ENCODE measurements at places on chromosomes 2 and 18. TPM values are rescaled to one million over a fixed set of nuclear protein-coding genes. Genes with fewer than 3 reads are reported as not detected.

ABCB11 gene
- 0.63 TPM for total RNA-seq

AMER3 gene
- not detected for total RNA-seq

CPLX4 gene
- not detected for total RNA-seq

ZAP70 gene
- 6.3 TPM for total RNA-seq

TUBA3D gene
- total RNA-seq, result not detected

ZNF385B gene
- 2.3 TPM for total RNA-seq

GRHL1 gene
- total RNA-seq, result 4.2 TPM

CYS1 gene
- total RNA-seq, result 11.4 TPM

SIX3 gene
- total RNA-seq, result 0.90 TPM

METAP1D gene
- 14.1 TPM for total RNA-seq

DNA sequence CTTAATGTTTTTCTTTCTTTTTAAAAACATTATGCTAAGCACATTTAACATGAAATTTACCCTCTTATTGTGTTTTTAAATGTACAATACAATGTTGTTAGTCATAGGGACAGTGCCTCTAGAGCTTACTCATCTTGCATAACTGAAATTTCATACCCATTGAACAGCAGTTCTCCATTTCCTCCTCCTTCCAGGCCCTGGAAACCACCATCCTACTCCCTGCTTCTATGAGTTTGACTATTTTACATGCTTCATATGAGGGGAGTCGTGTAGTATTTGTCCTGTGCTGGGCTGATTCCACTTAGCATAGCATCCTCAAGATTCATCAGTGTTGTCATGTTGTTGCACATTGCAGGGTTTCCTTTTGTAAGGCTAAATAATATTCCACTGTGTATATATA lies 92.6 kb downstream of the SPATS2L start:
- no peaks in the 10 kb centered on the region for H3K36me3 ChIP-seq
- no peak overlapping the region for H3K27ac ChIP-seq
- H3K4me3 ChIP-seq, result no peak overlapping the region
- DNase-seq, result no peak
- no peaks in the 10 kb centered on the region for H3K27me3 ChIP-seq

DNA sequence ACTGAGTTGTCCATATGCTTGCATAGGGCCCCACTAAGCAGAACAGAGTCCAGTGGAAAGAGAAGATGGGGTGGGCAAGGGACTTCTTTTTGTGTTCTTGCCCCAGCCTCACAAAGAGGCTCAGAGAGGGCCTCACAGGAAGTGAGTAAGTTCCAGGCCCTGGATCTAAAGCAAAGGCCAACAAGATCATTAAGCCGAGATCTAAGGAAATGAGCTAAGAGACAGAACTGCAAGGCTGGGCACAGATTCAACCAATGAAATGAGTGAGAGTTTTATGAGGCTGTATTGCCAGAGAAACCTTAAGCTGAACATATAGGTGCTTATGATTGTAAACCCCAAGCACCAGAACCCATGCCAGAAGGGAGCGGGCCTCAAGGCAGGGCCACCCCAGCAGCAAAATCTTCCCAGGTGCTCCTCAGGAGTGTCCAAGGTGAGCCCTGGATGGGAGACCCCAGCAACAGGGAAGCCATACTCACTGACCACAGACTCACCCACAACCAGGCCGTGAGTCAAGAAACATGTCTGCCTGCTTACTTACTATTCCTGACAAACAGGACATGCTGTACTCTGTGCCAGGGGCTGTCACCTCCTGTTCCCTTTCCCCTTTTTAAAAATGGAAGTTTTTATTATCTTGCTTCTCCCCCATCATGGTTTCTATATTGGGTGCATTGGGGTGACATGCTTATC lies 40.2 kb downstream of the SLC14A1 start:
- H3K4me3 ChIP-seq, result no peak overlapping the region
- no peaks in the 10 kb centered on the region for H3K4me1 ChIP-seq

DNA sequence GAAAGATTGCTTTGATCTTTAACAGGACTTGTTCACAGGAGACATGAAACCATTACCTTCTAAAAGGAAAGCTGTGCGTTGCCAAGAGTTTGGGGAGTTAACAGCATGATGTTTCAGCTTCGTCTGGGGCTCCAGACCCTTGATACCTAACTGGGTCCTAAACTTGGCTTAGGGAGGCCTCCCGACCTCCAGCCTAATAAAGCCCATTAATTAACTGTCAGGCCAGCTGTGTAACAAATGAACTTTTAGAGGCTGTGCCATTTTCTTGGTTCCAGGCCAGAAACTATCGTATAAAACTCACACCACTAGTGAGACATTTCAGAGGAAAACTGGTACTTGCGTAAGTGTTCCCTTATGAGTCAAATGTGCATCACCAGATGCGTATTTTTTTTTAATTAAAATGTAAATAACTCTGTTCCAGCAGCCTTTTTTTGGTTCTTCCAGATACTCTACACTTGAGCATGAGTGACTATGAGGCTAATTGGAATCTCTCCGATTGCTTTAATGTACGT lies 236.5 kb downstream of the BCL2 start:
- no peaks in the 10 kb centered on the region for H3K27me3 ChIP-seq
- DNase-seq, result no peak
- H3K27ac ChIP-seq, result no peak overlapping the region

DNA sequence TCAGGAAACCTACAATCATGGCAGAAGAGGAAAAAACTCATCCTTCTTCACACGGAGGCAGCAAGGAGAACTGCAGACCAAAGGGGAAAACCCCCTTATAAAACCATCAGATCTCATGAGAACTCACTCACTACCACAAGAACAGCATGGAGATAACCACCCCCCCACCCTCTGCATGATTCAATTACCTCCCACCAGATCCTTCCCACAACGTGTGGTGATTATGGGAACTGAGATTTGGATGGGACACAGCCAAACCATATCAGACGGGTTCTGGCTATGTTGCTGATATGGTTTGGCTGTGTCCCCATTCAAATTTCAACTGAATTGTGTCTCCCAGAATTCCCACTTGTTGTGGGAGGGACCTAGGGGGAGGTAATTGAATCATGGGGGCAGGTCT lies 28.7 kb upstream of the CCDC150 start:
- H3K36me3 ChIP-seq, result no peaks in the 10 kb centered on the region
- H3K27me3 ChIP-seq, result no peaks in the 10 kb centered on the region
- no peak overlapping the region for H3K4me3 ChIP-seq
- H3K4me1 ChIP-seq, result no peaks in the 10 kb centered on the region

DNA sequence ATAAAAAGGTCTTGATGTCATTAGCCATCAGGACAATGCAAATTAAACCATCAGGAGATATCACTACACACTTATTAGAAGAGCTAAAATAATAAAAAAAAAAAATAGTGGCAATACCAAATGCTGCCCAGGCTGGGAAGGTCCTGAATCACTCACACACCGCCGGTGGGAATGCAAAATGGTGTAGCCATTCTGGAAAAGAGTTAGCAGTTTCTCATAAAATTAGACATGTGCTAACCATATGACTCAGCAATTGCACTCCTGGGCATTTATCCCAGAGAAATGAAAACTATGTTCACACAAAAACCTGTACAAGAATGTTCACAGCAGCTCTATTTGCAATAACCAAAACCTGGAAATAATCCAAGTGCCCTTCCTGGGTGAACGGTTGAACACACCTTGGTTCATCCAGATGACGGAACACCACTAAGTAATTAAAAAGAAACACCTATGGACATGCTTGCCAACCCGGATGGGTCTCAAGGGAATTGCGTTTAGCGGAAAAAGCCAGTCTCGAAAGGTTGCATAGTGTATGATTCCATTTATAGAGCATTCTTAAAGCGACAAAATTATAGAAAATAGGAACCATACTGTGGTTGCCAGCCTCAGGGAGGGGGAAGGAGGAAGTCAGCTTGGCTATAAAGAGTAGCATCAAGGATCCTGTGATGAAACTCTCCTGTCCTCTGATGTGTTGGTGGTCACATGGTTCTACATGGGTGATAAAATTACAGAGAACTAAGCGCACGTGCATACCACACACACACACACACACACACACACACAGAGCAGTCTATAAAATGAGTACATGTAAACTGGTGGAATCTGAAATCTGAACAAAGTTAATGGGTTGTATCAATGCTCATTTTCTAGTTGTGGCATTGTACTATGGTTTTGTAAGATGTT lies 4.6 kb downstream of the MBP start:
- peaks cover 18% of the 10 kb centered on the region for H3K27me3 ChIP-seq
- no peak overlapping the region for H3K4me3 ChIP-seq
- peaks cover 42% of the 10 kb centered on the region for H3K4me1 ChIP-seq
- no peaks in the 10 kb centered on the region for H3K36me3 ChIP-seq
- no peak overlapping the region for H3K27ac ChIP-seq

GRCh38 chr18:53698907-53699306 lies 525.6 kb downstream of the MBD2 start:
- H3K4me3 ChIP-seq, result no peak overlapping the region
- no peaks in the 10 kb centered on the region for H3K36me3 ChIP-seq
- H3K27ac ChIP-seq, result no peak overlapping the region
- H3K27me3 ChIP-seq, result no peaks in the 10 kb centered on the region
- no peak for DNase-seq

- no peak overlapping the region for H3K4me3 ChIP-seq
- no peaks in the 10 kb centered on the region for H3K27me3 ChIP-seq
- H3K4me1 ChIP-seq, result no peaks in the 10 kb centered on the region
- no peaks in the 10 kb centered on the region for H3K36me3 ChIP-seq
Measured at GRCh38 chr2:183010112-183010511, 28.1 kb downstream of the NCKAP1 start.

- H3K4me1 ChIP-seq, result no peaks in the 10 kb centered on the region
- H3K27me3 ChIP-seq, result no peaks in the 10 kb centered on the region
- H3K27ac ChIP-seq, result no peak overlapping the region
- DNase-seq, result no peak
Measured at GRCh38 chr2:118493213-118493612, 354.2 kb downstream of the EN1 start.

DNA sequence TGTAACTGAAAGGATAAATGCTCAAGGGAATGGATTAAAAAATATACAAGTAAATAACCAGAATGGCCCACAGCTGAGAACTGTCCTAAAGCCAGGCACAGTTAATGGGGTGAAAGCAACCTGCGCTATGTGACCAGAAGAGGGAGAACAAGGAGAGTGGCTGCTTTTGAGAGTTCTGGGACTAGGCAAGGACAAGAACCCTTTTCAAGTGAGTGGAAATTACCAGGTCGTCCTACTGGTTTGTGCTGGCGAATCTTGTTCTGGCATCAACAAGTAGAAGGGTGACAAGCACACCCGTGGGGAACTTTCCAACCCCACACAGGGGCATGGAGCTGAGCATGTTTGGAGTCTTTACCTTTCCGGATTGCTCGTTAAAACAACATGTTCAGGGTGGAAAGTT lies 82.8 kb downstream of the TMEM17 start:
- no peaks in the 10 kb centered on the region for H3K4me1 ChIP-seq
- H3K27ac ChIP-seq, result no peak overlapping the region
- H3K27me3 ChIP-seq, result no peaks in the 10 kb centered on the region
- H3K4me3 ChIP-seq, result no peak overlapping the region
- no peaks in the 10 kb centered on the region for H3K36me3 ChIP-seq
- DNase-seq, result no peak

- no peaks in the 10 kb centered on the region for H3K4me1 ChIP-seq
- no peak for DNase-seq
- H3K27me3 ChIP-seq, result no peaks in the 10 kb centered on the region
- H3K36me3 ChIP-seq, result no peaks in the 10 kb centered on the region
- no peak overlapping the region for H3K4me3 ChIP-seq
Measured at GRCh38 chr2:238776003-238776760, 71.7 kb upstream of the TWIST2 start.

DNA sequence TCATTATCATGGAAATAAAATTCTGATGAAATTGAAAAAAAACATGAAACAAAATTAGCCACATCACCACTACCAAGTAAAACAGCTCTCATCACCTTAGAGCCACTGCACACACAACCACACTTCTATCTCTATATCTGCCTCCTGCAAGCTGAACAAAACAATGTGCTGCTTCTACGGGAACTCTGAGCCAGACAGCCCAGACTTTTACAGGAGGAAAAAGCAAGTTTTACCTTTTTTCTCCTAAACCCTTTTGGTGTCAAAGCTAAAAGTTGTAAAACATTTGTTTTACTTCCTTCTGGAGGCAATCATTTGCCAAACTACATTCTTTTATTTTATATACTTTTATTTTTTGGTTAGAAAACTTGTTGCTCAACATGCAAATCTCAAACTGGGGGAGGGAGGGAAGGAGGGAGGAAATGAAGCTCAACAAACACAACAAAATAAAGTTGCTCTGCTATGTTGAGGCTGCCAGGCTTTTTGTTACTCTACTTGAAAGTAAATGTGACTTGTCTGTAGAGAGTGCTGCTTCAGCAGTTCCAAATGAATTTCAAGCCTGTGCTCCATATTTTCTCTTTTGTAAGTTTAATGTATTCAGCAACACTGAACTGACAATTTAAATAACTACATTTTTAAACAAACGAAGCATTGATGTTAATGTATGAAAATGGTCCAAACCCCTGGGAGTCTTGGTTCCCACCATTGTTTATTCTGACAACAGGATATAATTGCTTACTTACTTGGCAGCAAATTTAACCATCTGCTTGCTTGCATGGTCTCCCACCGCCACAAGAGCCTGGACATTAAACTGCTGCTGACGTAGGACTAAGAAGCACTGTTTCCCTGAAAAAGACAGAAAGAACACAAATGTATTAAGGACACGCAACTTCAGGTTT lies 24.5 kb downstream of the DARS1 start:
- H3K36me3 ChIP-seq, result no peaks in the 10 kb centered on the region
- H3K4me3 ChIP-seq, result no peak overlapping the region
- peak overlapping the region; percentile 7 for H3K27ac ChIP-seq
- DNase-seq, result no peak
- H3K4me1 ChIP-seq, result no peaks in the 10 kb centered on the region

DNA sequence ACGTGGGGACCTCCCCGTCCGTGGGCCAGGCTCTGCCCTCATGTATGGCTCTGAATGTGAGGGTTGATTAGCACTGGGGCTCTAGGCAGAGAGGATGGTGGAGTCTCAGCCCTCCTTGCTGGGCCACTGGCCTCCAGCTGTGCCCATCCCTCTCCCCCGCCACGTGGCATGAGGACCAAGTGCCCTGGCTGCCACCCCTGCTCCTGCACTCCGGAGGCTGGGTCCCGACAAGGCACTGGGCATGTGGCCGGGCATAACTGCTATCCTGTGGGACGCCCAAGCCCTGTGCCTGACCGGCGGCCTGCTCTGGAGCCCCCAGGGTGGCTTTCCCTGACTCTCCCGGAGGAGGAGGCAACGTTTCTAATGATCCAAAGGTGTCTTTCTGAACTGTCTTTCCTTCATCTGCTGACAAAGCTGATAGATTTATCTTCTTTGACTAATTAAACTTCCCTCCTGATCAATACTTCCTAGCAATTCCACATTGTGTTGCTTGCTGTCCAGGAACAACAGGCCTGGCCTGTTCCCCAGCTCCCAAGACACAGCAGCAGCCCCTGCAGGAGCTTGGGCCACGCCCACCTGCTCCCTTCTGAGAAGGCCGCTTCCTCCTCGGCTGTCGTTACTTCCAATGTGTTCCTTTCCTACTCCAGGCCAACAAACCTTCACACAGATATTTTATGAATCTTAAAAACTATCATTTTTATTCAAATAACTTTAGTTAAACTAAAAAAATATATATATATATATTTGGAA lies 132.0 kb downstream of the SNTG2 start:
- H3K36me3 ChIP-seq, result no peaks in the 10 kb centered on the region
- H3K4me3 ChIP-seq, result no peak overlapping the region
- H3K27me3 ChIP-seq, result no peaks in the 10 kb centered on the region
- H3K4me1 ChIP-seq, result no peaks in the 10 kb centered on the region

GRCh38 chr2:172168917-172169346 lies 66.2 kb upstream of the DLX2 start:
- H3K27me3 ChIP-seq, result no peaks in the 10 kb centered on the region
- no peak for DNase-seq
- no peak overlapping the region for H3K4me3 ChIP-seq
- no peaks in the 10 kb centered on the region for H3K36me3 ChIP-seq
- no peaks in the 10 kb centered on the region for H3K4me1 ChIP-seq
